Stimulated activated CD4-positive, alpha-beta T cell treated with anti-CD3 and anti-CD28 coated beads, Interleukin-12 subunit alpha, Interleukin-12 subunit beta, amount 100 ng/mL, for 24 hours (primary cell): ENCODE measurements at places on chromosomes 13 and 19.

DNA sequence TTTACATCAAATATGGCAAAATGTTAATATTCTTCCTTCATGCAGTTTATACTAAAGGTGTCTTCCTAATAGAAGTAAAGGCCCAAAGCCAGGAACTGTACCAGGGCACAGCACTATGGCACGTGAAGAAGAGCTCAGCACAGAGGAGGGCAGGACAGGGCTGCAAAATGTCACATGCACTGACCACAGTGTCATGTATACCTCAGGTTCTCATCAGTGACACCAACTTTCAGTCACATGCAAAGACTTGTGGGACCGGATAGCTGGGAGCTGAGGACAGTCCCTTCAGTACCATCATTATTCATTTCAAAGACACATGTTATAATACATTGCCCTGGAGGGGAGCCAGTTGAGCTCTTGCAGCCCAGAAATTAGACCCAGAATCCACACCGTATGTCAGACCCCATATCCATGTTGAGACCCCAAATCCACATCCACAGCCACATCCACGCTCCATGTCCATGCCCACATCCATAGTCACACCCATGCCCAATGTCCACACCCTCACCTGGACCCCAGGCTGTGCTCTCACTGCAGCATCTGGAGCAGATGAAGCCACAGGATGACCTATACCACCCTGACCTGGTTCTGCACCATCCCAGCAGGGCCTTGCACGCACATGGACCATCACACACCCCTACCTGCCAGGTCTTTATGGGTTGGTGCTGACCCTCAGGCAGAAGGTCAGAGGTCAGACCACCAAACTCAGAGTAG is 111.8 kb downstream of the TUBA3C start:
- DNase-seq = no peak

DNA sequence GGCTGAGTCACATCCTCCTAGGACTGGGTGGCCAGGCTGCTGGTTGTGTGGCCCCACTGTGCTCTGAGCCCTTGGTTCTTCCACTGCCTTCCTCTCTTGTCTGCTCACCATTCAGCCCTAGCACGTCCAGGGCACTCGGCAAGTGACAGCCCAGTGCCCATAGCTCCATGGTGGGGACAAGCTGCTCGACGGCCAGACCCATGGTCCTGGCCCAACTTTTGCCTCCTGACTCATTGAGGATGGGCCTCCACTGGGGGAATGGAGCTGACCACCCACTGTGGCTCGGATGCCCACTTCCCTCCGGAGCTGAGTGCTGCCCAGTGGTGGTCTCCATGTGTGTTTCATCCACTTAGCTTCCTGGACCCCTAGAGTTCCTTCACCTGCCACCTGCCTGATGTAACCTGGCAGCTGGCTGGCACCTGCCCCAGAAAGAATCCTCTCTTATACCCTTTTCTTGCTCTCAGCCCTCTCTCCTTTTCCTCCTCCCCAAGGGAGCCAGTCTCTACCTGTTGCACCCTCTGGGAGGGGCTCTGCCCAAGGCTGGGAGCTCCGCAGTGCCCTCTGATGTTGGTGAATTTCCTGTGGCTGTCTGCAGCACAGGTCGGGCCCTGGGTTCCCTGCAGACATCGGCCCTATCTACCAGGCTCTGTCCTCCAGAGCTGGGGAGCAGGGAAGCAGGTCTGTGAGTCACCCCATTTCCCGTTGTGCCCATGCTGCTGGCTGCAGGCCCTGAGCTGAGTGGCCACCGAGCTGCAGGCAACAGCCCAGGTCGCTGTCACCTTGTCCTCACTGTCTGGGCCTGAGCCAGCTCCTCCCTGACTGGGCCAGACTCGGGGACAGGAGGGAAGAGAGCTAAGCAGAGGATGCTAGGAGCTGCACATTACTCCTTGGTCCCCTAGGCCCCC is 7.4 kb downstream of the CHST8 start:
- DNase-seq = no peak

- no peak for DNase-seq
Measured at GRCh38 chr13:53501387-53501786, 472.8 kb downstream of the OLFM4 start.

DNA sequence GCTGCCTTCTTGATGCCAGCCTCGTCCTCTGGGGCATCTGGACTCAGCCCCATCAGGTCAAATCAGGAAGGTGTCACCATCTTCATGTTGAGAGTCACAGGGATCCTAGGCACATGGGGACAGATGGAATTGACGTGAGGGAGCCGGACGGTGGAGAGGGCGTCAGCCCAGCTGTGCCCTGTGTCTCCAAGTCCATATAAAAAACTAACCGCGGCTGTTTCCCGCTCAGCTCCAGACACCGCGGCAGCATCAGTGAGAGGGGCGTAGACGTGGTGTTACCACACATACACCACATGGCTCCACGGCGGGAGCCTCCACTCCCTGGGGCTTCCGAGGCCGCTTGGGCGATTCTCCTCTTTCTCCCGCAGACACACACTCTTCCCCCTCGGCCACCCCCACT is 5.6 kb upstream of the PRR36 start:
- no peak for DNase-seq

DNA sequence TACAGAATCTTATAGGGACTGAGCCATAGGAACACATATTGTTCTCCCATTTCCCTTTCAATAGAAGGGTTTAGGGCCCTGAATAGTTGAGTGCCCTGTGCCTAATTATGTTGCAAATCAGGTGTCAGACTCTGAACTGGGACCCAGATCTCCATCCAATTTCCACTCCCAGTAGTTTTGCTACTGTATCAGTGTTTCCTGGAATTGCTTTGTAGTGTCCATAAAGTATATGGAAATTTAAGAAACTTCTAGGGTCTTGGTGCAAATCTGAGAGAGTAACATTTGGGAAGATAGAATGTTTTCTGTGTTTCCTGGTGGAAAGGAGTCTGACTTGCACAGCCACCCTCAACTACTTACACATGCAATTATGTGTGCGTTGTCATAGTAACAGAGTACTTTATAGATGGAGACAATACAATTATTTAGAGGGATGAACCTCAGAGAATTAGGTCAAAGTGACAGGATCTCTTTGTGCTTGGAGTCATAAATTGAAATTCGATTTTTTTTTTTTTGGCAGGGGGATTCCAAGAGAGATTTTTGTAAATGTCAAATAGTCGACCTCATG is 646 bp upstream of the SLC10A2 start:
- no peak for DNase-seq

GRCh38 chr13:108289819-108290218 is 20.3 kb downstream of the TNFSF13B start:
- DNase-seq = no peak

- no peak for DNase-seq
Measured at GRCh38 chr19:21704320-21704719, 63.1 kb downstream of the ZNF100 start.

DNA sequence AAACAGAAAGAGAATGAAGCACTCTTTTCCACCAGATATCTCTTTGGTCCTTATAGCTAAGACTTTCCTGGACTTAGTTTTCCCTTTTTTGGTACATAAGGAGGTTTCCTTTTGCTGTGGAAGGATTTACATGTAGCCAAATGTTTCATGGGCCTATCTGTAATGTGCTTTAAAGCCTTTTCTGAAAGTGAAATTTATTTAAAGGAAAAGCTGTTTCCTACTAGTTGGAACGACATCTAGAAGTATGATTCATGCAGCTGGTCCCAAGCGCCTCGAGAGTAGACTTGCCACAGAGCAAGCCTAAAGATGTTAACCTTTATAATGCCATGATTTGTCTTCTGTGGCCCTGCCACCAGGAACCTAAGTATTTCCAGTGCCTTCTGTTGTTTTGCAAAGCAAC is 390.3 kb downstream of the DLEU7 start:
- DNase-seq = no peak

- DNase-seq = no peak
Measured at GRCh38 chr19:4069331-4069959, 2.7 kb upstream of the ZBTB7A start.

DNA sequence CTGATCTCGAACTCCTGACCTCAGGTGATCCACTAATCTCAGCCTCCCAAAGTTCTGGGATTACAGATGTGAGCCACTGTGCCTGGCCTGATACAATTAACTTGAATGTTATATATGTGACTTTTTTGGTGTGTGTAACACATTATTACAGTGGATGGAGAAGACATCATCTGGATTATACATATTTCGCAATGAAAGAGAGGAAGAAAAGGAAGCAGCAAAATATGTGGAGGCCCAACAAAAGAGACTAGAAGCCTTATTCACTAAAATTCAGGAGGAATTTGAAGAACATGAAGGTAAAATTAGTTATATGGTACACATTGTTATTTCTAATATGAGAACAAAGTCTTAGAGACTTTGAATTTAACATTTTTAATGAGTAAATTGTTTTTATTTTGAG is 55.5 kb downstream of the BRCA2 start:
- DNase-seq = no peak

GRCh38 chr13:79287939-79288795 is 117.9 kb downstream of the RBM26 start:
- no peak for DNase-seq

DNA sequence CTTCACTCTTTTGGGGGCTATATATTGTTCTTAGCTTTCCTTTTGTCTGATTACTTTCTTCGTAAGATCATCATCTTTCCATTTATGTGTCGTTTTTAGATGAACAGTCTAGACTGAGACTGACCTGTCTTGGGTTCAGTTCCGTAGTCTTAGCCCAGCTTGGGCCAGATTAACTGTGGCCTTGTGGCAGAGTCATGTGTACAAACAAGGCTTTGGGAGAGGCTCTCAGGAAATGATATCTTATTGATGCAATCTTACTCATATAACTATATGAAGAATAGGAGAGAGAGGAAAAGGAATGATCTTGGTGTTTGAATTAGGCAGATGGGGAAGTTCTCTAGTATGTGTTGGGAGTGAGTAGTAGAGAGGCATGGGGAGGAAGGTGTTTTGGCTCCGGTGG is 6.8 kb upstream of the ERCC5 start:
- no peak for DNase-seq

DNA sequence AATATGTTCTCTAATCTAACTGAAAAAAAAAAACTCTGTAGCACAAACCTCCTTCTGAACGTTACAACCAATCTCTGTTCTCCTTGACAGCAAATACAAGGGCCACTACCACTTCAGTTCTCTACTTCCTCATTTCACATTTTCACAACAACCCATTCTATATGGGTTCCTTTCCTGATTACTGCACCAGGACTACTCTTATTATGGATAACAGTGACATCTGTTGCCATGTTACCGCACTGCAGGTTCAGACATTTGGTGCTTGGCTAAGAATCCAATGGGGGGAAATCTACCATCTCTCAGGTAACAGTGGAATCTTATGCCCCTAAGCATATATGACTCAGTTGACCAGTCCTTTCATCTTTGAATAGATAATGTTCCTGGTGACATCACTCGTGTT is 11.6 kb upstream of the FPR3 start:
- DNase-seq = no peak

DNA sequence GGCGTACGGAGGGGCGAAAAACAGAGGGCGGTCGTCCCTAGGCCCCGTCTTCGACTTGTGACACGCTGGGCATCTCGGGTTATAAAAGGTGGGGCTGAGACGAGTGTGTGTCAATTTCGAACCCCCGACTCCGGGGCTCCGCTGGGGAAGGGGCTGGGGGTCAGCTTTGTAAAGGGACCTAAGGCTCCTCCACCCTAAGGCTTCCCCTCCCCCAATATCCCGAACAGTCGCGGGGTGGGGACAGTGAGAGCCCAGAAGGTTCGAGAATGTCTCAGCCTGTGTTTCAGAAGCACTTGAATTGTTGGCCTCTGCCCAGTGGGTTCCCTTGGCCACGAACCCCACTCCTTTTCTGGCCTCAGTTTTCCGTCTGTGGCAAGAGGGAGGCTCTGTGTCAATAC is 450 bp downstream of the SELENOW start:
- DNase-seq = no peak

DNA sequence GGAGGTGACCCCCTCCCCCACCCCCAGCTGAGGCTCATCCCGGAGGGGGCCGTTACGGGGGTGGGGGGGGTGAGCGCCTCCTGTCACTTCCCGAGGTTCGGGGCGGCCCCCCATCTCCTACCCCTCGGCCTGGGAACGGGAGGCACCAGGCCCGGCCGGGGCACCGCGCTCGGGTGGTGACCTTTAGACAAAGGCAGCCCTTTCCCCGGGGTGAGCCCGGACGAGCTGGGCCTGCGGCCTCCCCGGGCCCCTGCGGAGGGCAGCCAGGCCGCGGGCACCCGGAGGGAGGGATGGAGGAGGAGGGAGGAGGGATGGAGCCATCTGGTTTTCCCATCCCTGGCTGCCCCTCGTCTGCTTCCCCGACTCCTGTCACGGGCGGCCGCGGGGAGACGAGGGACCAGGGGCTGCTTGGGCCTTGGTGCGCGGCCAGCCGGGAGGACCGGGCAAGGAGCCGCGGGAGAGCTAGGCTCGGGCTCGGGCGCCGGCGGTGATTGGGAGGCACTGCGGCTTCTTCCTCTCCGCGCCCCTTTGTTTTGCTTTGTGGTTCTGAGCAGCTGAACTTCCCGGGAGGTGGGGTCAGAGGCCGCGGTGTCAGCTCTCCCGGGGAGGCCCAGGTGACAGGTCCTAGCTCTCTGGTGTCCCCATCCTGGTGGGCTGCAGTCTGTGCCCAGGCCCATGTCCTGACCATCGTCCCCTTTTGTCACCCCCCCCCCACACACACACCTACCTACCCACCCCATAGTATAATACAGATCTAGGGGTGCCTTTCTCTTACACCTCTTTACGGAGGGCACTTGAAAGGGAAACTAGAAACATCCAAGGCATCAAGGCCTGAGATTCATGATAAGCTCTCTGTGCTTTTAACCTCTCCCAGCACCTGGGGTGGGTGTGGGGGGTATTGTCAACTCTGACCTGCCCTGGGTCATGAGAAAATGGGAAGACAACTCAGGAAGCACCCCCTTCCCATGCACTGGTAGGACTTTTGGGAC is 1.3 kb downstream of the BICRA start:
- DNase-seq = peak; percentile 31

DNA sequence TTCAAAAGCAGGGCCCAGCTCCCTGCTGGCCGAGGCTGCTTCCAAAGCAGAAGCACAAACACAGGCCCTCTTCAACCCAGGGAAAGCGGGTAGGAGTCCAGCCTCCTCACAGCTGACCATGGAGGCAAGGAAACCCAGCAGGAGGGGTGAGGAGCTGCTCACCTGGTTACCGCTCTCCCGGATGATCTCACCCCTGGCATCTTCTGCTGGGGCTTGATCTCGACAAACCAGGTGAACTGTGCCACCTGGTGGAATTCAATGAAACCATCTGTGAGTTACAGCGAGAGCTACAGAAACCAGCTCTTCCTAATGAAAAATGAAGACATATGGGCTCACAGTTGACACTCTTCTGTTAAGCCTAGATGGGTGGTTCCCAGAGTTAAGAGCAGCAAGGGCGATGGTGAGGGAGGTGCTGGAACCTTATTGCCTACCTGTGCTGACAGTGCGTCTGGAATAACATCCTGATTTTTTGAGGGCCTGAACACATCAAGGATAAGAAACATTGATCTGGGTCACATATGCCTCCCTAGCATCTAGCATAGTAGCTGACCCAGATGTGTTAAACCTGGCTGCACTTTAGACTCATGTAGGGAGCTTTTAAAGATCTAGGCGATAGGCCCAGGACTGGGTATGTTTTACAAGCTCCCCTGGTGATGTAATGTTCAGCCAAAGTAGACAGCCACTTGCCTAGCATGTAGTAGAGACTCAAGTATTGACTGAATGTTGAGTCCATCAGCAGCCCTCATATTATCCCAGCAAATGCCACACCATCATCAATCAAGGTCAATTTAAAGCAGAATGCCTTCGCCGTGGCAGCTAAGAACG is 6.1 kb downstream of the DHRS12 start:
- no peak for DNase-seq

- no peak for DNase-seq
Measured at GRCh38 chr19:7734220-7735203, 2.6 kb upstream of the CLEC4G start.
